ENCODE measurements at places on chromosomes 7 and 10.
A peak's percentile ranks its signal among the peaks of the same experiment; 100 is the strongest.

DNA sequence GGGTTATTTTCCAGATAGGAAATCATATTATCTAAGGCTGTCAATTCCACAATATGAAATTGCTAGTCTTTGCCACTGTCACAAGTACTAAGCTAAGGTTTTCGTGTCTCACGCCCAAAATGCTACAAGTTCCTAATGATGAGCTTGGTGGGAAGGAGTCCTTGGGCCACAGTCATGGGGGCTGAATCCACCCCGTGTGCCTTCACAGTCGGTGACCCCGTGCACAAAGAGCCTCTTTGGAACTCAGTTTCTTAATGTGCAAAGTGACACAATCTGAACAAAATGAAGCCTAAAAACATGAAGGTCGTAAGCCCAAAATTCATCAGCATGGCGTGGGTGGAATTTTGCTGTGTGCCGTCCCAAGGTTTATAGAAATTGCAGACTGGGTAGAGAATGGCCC is 337.0 kb upstream of the GALNT17 start:
- no peak for DNase-seq

- no peak for DNase-seq
Measured at GRCh38 chr10:93300288-93300917, 181.7 kb downstream of the MYOF start.

DNA sequence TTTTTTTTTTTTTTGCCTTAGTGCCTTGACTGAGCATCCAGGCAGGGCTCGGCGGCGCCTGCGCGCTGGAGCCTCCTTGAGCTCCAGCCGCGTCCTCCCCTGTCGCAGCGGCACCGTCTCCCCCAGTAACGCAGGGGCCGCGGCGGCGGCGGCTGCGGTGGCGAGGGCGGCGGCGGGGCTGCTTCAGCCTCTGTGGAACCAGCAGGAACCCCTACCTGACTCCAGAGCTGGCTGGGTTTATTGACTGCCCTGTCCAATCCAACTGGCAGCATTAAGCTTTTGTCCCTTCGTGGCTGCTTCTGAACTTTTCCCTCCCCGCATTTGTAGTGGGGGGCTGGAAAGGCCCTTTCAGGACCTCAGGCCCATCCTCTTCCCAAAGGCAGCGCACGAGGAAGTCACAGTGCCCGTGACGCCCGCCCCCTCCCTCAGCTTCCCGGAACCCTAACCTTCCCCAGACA is at the start of gene GPR85:
TSS of gene GPR85 (minus strand) at position 397 of the 458 bp plus-strand sequence. CDS start 2,106 bp downstream, outside the sequence.
- peak; percentile 6 for DNase-seq

DNA sequence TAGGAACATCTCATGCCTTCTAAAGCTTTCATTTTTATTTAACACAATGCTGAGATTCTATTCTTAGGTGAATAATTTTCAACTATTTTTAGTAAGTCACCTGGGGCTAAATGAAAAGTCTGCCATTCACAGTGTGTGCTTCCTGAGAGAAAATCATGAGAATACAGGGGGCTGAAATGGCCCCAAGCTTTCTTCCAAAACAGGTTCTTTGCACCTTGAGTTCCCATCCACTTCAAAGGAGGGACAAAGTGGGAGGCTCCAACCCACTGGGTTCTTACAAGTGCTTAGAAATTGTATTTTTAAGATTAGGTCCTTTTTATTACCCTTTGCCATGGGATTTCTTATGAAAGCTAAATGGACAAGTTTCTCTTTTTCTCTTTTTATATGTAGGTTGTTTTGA is 21.5 kb upstream of the FAM133B start:
- no peak for DNase-seq

DNA sequence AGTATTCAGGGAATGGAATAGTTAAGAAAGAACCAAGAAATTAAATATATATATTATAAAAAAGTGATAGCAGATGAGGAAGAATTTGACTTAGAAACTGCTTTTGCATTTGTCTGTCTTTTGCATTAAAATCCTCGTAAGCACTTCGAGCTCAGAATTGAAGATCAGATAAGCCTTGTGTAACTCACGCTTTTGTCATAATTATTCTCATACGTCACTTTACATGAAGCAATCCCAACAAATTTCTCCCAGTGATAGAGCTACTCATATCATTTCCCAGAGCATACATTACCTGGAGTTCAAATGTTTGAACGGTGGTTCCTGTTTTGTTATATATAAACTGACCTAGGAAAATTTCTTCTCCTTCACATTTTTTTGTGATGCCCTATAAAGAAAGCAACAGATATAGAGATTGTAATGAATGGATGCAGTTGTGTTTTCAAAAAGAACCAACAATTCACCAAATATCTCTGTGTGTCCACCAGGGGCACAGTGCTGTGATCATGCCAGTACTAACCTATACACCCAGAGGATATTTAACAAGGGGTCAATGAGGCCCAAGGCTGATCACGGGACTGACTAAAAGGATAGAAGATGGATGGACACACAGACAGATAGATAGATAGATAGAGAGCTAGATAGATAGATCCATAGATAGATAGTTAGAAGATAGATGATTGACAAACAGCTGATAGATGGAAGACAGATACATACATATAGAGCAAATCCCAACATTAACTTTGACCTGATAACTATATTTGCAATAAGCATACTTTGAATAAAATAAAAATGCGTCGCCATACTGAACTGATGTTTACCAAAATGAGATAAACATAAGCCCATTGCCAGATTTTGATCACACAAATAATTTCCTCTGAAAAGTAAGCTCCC is 9.3 kb upstream of the HUS1 start:
- DNase-seq = no peak

- DNase-seq = no peak
Measured at GRCh38 chr10:133159611-133159949, 439 bp upstream of the KNDC1 start.

DNA sequence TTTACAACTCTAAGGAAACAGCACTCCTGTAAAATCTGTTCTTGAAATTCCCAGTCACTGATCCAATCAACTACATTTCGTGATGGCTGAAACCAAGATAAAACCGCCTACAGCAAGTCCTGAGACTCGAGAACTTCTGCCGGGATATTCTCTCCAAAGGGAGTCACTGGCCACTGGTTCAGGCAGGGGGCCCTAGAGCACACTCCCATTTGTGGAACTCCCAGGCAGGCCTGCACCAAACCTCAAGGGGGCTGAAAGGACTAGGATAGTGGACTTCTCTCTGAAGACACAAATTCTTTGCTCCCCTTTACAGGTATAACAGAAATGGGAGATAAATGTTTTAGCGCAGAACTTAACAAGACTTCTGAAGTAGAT is 16.3 kb downstream of the CYTH3 start:
- no peak for DNase-seq

GRCh38 chr7:118059209-118059608 is 124.8 kb upstream of the LSM8 start:
- DNase-seq = no peak

DNA sequence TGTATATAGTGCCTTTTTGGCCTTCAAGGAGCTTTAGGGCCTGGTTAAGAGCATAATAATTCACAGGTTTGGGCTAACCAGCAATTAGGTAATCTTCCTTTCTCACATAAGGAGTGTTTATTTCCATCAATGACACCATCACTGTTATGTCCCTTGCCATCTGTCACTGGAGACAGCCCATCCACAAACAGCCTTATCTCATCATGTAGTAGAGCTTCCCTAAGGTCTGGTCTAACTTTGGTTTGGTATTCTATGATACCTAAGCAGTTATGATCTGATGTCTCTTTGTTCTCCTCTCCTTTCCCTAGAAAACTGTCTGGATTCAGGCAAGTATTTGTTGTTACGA is 26.4 kb downstream of the MAPK8 start:
- no peak for DNase-seq

GRCh38 chr7:117997862-117998825 is 124.9 kb upstream of the CTTNBP2 start:
- no peak for DNase-seq

DNA sequence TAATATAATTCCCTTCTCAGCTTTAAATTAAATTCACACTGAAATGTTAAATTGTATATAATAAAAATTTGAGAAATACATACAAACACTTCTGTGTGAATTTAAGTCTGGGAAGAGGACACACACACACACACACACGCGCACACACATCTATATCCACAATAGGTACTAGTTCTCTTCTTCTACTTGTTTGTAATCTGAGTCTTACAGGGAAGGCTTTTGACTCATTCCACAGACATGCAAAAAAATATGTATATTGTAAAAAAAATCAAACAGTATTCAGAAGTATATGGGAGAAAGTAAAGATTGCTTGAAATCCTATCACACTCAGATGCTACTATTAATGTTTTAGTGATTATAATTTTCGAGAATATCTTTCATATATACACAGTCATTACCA is 276.2 kb downstream of the MDFIC start:
- no peak for DNase-seq

- no peak for DNase-seq
Measured at GRCh38 chr10:64011912-64012714, 490.9 kb downstream of the REEP3 start.

DNA sequence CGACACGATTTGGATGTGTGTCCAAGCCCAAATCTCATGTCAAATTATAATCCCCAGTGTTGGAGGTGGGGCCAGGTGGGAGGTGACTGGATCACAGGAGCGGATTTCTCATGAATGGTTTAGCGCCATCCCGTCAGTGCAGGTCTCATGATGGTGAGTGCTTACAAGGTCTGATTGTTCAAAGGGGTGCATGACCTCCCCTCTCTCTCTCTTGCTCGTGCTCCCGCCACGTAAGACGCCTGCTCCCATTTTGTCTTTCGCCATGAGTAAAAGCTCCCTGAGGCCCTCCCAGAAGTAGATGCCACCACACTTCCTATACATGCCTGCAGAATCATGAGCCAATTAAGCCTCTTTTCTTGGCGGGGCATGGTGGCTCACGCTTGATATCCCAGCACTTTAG is 71.5 kb upstream of the NANOS1 start:
- DNase-seq = no peak

GRCh38 chr7:157801113-157801512 is 464.3 kb downstream of the DNAJB6 start:
- no peak for DNase-seq

- no peak for DNase-seq
Measured at GRCh38 chr10:127877699-127878098, 15.0 kb downstream of the CLRN3 start.

DNA sequence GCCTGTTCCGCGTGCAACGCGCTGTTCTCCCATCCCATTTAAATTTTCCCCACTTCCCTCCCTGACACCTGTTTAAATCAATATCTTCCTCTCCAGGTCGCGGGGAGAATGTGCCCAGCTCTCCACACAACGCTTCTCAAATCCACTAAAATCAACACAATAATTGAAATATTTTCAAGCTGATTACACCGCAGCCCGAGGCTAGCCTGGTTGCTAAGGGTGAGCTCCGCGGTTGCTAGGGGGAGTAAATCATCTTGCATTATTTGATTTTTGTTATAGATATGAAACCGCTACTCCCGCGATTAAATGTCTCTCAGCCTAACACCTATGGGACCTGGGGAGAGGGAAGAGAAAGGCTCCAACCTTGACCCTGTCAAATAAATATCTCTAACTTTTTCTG is 36.2 kb downstream of the UNCX start:
- no peak for DNase-seq

GRCh38 chr10:63919575-63920279 is 398.5 kb downstream of the REEP3 start:
- DNase-seq = no peak

GRCh38 chr10:22433875-22434274 is 88.6 kb downstream of the SPAG6 start:
- DNase-seq = no peak

All from CD4-positive, alpha-beta T cell treated with Interferon gamma for 1 hour (primary cell).